ENCODE measurements at places on chromosomes 12 and 14.

DNA sequence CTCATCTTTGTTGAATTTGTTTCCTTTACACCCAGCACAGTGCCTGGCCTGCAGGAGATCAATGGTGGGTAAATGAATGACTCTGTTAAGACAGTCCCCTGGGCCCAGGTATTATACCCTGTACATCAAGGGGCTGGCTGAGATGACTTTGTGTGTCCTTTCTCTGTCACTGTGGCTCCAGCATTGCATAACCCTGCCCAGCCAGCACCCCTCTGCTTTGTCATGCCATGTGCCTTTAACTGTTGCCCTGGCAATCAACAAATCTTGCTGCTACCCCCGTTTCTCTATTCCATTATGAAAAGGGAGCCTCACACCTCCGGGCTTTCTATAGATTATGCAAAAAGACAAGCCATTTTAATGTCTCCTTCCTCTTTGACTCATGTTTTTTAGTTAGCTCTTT lies 7.6 kb upstream of the FLVCR2 start:
- DNase-seq, result no peak

- DNase-seq, result no peak
Observed at GRCh38 chr12:78120866-78121560, 290.3 kb downstream of the NAV3 start.

DNA sequence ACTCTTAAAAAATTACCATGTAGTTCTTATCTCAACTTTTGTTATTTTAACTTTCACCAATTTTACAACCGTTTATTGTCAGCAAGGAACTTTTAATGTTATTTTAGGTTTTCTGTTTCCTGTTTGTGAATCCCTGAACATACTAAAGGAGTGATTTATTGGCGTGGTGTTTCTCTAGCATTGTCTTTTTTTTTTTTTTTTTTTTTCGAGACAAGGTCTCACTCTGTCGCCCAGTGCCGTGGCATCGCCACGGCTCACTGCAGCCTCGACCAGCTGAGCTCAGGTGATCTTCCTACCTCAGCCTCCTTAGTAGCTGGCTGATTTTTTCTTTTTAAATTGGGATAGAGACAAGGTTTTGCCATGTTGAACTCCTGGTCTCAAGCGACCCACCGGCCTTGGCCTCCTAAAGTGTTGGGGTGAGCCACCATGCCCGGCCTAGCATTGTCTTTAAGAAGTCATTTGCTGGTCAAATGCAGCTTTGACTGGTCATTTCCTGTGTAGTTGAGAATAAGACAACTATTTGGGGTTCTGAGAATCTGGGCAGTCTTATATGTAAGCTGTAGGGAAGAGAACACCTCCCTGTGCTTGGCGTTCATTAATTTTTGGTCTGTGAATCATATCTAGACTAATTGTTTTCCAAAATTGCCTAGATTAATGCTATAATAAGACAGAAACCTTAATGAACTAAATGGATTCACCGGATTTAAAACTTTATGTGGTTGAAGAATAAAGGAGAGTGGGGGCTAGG lies 2.1 kb downstream of the WASHC4 start:
- DNase-seq, result no peak

- DNase-seq, result no peak
Observed at GRCh38 chr14:98234208-98234607, 1037.8 kb downstream of the BCL11B start.

GRCh38 chr12:3698218-3698974 lies 54.5 kb downstream of the CRACR2A start:
- DNase-seq, result no peak

DNA sequence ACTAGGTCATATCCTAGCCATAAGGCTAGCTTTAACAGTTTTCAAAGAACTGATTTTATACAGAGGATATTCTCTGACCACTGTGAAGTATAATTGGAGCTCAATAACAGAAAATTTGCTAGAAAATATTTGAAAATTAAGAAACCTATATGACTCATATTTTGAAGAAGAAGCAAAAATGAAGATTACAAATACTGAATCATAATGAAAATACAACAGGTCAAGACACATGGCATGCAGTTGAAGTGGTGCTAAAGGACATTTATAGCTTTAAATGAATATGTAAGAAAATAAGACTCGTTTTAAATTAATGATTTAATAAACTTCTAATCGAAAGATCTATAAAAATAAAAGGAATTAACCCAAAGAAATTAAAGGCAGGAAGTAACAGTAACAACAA lies 1234.6 kb downstream of the SLC16A7 start:
- DNase-seq, result no peak

DNA sequence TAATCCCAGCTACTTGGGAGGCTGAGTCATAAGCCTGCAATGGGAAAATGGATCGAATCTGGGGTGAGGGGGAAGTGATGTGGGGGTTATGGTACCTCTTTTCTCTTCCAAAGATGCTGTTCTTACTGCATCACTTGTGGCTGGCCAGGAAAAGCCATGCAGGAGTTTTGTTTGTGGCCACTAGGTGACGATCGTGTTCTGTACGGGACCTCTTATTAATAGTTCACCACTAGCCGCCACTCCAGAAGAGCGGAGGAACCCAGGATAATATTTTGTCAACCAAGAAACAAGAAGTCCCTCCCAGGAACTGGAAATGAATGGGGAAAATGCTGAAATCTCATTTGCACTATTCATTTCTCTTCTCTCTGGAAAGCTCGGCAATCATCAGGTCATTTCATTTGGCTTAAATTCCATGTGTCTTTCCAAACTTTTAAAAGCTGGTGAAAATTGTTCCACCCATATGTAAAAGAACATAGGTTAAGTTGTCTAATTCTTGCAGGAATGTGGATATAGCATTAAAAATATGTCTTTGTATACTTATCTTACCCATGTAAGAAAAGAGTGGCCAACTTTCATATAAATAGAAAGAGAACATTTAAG lies 8.9 kb downstream of the GPR65 start:
- DNase-seq, result peak; percentile 47

DNA sequence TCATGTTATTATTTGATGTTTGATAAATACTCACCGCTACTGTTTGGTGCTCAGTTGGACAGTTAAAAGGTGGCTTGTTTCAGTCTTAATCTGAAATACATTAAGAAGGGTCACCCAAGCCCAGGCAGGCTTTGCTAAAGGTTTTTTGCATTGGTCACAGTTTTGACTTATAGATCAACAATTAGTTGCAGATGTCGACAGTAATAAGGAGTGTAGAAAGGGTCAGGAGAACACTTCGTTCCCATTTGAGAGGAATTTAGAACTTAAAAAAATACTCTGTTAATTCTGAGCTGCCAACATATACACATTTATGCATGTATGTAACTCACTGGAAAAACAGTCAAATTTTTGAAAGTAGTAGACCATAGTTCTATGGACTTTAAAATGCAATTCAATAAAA lies 130.3 kb downstream of the TMEM30B start:
- DNase-seq, result no peak

Data from omental fat pad (tissue), 4 donors.